ENCODE measurements at places on chromosomes 16 and 17.

DNA sequence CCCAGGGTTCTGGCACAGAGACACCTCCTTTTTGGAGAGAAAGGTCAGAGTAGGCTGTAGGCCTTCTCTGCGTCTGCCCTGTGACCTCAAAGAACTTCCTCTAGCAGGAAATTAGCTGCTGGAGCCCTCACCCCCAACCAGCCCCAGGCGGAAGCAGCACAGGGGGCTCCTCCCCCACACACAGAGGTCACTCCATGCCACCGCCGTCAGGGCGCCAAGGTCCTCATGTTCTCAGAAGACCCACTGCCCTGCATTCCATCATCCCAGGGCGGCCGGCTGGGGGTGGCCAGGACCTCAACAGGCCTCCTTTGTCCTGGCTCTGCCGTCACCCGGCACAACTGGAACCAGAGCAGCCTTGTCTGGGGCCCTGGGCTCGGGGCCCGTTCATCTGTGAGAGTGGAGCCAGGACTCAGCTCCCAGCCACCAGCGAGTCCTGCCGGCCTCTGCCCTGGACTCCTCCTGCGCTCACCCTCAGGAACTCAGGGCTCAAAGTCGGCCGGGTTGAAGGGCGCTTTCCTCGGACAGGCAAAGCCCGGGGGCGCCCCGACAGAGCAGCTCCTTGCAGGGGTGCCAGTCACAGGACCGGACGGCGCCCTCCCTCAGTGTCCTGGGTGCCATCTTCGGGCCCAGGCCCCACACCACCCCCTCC, 1.2 kb downstream of the TMC6 start:
- no peak for DNase-seq

DNA sequence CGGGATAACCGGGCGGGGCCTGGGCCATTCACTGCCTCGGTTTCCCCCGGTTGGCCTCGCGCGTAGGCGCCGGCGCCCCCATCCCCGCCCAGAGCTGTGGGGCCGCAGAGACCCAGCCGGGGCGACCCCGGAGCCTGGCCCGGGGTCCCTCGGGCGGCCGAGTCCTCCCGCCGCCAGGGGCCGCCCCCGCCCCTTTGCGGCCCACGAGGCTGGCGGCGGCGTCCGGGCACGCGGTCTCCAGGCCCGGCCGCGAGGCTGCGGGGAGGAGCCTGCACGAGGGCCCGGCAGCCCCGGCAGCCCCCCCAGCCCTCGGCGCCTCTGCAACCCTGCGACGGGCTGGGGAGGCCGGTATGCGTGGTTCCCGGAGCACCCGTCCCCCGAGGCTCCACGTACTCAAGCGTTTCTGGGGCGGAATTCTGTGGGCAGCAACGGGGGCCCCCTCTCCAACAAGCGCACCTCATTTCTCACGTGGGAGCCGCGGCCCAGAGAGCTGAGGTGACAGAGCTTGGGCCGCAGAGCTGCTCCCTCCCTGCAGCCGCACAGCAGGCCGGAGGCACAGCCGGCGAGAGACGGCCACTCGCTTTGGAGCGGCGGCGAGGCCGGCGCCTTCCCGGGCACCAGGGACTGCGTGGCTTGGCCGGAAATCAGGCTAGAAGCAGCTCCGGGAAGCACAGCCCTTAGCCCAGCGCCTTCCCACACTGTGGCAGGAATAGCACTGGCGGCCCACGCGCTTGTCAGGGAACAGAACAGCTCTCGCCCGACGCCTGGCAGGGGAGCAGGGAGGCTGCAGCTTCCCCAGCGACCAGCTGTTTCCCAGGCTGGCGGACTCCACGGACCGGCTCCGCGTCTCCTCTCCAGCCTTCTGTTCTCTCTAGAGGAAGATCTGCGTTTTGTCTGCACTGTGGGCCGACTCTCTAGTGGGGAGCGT, 867 bp upstream of the LIMD2 start:
- DNase-seq: peak; percentile 15

DNA sequence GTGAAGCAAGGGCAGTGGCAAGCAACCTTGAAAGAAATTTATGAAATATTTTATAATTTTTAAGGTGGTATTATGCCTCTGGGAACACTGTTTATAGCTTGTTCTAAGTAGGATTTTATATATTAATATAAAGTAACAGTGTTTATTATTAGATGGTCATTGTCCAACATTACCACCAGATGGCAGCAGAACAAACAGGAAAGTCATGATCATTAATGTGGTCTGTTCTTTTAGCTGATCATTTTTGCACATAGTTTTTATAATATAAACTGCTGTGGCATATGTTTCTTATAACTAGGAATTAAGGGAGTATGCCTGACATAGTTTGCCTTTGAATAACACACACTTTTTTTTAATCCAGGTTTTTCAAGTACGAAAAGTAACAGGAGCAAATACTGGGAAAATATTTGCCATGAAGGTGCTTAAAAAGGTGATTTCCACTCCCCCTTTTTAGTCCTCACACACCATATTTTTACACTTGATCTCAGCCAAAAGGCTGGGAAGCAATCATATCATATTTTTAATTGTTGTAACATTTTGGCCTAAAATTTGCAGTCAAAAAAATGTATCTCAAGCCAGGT, 21.4 kb downstream of the RPS6KB1 start:
- DNase-seq: no peak

GRCh38 chr16:65224471-65224870, 102.6 kb upstream of the CDH11 start:
- DNase-seq: no peak

- no peak for DNase-seq
Measured at GRCh38 chr16:21239646-21240045, 6.1 kb downstream of the ANKS4B start.

- no peak for DNase-seq
Measured at GRCh38 chr16:75322740-75323139, 71.3 kb upstream of the BCAR1 start.
